ENCODE measurements at places on chromosomes 7 and 10. TPM values are rescaled to one million over a fixed set of nuclear protein-coding genes. Genes with fewer than 3 reads are reported as not detected.

The FEZF1 gene
- not detected for total RNA-seq

The CRTAC1 gene
- total RNA-seq = not detected

The ATP6V0E2 gene
- total RNA-seq = 40.7 TPM

The FRMD4A gene
- total RNA-seq = 18.3 TPM

The CELF2 gene
- total RNA-seq = not detected

The GRM3 gene
- total RNA-seq = not detected

The WNT8B gene
- total RNA-seq = not detected

The PLAC9 gene
- 2.1 TPM for total RNA-seq

The HOGA1 gene
- 3.4 TPM for total RNA-seq

The DPYSL4 gene
- 4.8 TPM for total RNA-seq

The AS3MT gene
- total RNA-seq = 0.22 TPM

The TUBB8 gene
- 0.59 TPM for total RNA-seq

The UBE3C gene
- total RNA-seq = 77.6 TPM

The GATA3 gene
- total RNA-seq = 43.6 TPM

The ACTR3C gene
- total RNA-seq = 24.1 TPM

The SEC31B gene
- 7.4 TPM for total RNA-seq

The UNCX gene
- total RNA-seq = not detected

The PLXNA4 gene
- 1.0 TPM for total RNA-seq

The TMEM176A gene
- not detected for total RNA-seq

The THNSL1 gene
- total RNA-seq = 5.6 TPM

The NUTM2A gene
- total RNA-seq = 1.5 TPM

The IGFBP1 gene
- total RNA-seq = 0.92 TPM

The TACR2 gene
- total RNA-seq = not detected

The KLHL7 gene
- total RNA-seq = 46.3 TPM

The NKX2-3 gene
- not detected for total RNA-seq

The PUS7 gene
- 20.9 TPM for total RNA-seq

The FHIP2A gene
- 16.0 TPM for total RNA-seq

The NPM3 gene
- total RNA-seq = 43.6 TPM

The CCDC146 gene
- 15.9 TPM for total RNA-seq

The MRLN gene
- not detected for total RNA-seq

The HTR5A gene
- total RNA-seq = not detected

The SMURF1 gene
- 63.9 TPM for total RNA-seq

The POLR2J gene
- 50.2 TPM for total RNA-seq

The CISD1 gene
- total RNA-seq = 62.5 TPM

The GNB2 gene
- total RNA-seq = 299 TPM

The ELN gene
- total RNA-seq = not detected

The NPVF gene
- not detected for total RNA-seq

The CCL26 gene
- total RNA-seq = not detected

The IFIT1 gene
- total RNA-seq = 3.4 TPM
